Mucosa of descending colon (tissue), 3 donors: ENCODE measurements at places on chromosomes 5 and 9.

GRCh38 chr5:177535125-177535524, 18.4 kb upstream of the DDX41 start:
- DNase-seq, result no peak

DNA sequence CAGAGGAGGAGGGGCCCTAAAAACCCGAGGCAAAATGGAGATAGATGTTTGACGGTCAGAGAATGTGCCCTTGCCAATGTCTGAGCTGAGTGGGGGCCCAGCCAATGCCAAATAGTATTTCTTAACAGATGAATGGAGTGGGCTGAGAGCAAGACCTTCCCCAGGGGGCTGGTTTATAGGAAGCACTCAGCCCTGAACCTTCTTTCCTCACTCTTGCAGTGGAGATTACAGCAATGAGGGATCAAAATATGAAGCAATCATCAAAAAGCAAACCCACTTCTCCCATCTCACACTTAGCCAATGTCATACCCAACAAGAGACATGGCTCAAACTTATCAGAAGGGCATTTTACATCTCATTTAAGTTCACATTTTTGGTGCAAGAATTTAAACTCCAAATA, 350.3 kb downstream of the GADD45G start:
- DNase-seq, result no peak

DNA sequence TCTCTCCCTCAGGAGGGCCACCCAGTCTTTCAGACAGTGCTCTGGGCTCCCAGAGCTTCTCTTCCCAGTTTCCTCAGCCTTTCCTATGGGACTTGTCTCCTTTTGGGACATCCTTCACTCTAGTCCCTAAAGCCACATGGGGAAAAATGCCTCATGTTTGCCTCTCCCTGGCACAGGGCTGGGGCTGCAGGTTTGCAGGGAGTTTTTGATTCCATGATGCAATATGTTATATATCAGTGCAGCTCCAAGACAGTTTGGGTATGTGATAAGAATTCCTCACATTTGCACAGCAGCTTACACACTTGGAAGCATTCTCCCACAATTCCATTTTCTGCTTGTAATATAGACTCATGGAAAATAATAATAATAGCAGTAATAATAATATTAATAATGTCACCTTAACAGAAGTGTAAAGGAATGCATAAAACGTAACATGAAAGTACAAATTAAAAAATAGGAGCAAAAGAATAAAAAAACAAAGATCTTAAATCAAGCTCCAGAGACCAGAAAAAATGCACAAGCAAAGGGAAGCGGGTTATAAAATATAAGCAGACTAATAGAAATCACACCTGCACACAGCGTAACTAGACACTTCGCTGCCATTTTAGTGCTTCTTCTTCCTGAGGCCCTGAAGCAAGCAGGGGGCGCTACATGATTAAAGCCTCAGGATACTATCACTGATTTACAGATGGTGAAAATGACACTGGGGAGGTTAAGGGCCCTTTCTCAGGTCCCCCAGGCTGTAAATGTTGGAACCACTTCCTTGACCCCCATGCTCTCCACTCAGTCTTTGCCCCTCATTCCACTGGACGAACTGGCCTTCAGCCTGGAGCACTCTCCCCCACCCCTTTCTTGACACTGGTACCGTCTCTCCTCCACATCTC, 70.0 kb upstream of the IL17B start:
- no peak for DNase-seq

DNA sequence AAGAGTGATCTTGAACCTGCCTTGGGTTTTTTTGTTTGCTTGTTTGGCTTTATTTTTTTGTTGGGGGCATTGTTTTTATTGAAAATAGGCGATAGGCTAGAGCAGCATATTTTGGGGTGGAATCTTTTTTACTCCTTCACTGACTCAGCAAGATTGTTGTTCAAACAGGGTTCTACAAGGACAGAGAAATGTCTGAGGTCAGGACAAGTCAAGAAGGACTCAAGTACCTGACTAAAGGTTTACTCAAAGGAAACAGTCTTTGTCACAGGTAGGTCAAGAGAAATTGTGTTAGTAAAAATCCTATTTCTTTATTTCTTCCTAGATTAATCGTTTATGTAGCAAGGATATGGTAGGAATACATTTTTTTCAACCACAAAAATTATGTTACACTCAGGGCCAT, 1564.0 kb upstream of the CDH9 start:
- DNase-seq, result no peak

- DNase-seq, result no peak
Measured at GRCh38 chr9:131524665-131525315, 6.3 kb downstream of the UCK1 start.

DNA sequence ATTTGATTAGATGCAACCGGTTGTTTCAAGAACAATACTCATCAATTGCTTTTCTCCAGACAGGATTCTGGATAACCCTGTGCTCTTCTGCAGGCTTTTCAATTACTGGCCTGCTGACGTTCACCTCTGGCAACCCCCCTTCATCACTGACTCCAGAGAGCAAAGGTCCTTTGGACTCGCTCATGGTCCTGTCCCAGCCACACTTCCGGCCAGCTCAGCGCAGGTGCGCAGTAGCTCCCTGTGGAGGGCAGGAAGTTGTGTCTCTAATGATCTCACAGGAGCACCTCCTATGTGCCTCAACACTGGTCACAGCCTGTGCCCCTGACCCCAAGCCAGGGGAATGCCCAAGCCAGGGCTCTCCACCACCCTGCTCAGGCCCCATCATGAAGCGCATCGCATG, 44.0 kb downstream of the OLFM1 start:
- no peak for DNase-seq

- DNase-seq, result no peak
Measured at GRCh38 chr5:53243403-53243802, 133.8 kb upstream of the MOCS2 start.

- no peak for DNase-seq
Measured at GRCh38 chr5:94239266-94239665, 379.1 kb downstream of the KIAA0825 start.

DNA sequence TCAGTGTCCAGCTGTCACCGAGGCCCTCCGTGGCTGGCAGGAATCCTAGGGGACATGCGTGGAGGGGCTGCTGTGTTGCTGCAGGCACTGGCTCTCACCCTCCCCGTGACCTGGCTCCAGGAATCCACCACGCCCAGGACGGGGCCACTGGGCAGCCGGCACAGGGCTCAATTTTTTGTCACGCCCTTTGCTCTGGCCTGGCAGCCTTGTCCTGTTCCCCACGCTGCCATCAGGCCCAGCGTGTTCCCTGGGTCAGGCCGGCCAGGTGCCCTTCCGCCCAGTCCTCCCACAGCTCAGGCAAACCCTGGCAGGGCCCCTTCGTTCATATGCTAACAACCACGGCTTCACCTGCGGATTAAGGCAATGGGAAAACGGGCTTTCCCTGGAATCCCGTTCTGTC, 37.3 kb downstream of the PROP1 start:
- DNase-seq, result no peak

DNA sequence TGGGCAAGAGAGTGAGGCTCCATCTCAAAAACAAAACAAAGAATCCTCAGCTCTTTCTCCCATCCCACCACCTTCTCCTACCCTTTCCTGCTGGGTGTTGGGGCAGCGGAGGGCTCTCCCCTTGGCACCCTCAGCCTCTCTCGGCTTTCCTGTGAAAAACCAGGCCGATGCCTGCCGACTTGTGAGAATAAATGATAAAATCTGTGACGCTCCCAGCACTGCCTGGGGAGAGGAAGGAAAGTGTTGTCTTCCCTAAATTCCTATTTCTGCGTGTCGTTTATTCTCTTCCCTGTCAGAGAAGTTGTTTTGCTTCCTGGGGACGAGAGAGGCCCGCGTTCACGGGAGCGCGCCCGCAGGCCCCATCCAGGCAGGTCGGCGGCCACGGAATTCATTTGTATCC, 19.7 kb downstream of the NEK6 start:
- no peak for DNase-seq

DNA sequence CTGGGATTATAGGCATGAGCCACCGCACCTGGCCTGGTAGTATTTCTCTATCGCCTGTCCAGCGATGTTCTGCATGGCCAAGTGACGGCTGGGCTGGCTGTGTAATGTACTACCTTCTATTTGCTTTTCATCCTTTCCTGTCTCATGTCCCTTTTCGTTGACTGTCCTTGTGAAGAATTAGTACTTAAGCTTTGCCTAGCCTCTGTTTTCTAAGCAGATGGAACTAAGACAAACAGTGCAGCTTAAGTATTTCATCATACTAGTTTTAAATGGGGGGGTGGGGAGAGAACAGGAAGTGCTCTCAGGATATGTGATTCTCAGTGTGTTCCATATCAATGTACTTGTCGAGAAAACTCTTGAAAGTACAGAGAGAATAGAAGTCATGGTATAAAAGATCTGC, 31.7 kb upstream of the CCL21 start:
- DNase-seq, result no peak

GRCh38 chr9:133763272-133764183, 25.4 kb upstream of the SARDH start:
- no peak for DNase-seq

- DNase-seq, result no peak
Measured at GRCh38 chr5:14267166-14267838, 124.2 kb downstream of the TRIO start.

GRCh38 chr5:149365418-149365817, 7.6 kb downstream of the PCYOX1L start:
- no peak for DNase-seq

DNA sequence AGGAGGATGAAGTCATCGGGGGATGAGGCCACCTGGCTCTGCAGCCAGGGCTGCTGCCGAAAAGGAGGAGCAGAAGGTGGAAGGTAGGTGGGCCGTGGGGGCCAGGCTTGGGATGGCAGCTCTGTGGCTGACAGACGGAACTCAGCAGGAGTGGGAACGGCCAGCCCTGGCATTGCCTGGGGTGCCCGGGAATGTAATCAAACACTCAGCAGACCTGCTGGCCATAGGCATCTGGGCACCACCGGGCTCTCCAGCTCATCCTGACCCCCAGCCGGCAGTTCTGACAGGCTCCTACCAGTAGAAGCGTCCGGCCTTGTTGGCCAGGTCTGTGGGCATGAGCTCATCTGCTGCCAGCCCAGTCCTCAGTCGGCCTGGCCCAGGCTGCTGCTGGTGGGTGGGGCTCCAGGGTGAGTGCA, 4.3 kb upstream of the FAT2 start:
- no peak for DNase-seq

- DNase-seq, result no peak
Measured at GRCh38 chr5:119537704-119538103, 85.4 kb downstream of the HSD17B4 start.
